ENCODE measurements at places on chromosomes 16 and 17. TPM values are rescaled to one million over a fixed set of nuclear protein-coding genes. Genes with fewer than 3 reads are reported as not detected.

KREMEN2 gene
- 1.8 TPM for polyA plus RNA-seq

- DNase-seq: no peak
Measured at GRCh38 chr17:7039832-7040231, 4.0 kb downstream of the SLC16A13 start.

DNA sequence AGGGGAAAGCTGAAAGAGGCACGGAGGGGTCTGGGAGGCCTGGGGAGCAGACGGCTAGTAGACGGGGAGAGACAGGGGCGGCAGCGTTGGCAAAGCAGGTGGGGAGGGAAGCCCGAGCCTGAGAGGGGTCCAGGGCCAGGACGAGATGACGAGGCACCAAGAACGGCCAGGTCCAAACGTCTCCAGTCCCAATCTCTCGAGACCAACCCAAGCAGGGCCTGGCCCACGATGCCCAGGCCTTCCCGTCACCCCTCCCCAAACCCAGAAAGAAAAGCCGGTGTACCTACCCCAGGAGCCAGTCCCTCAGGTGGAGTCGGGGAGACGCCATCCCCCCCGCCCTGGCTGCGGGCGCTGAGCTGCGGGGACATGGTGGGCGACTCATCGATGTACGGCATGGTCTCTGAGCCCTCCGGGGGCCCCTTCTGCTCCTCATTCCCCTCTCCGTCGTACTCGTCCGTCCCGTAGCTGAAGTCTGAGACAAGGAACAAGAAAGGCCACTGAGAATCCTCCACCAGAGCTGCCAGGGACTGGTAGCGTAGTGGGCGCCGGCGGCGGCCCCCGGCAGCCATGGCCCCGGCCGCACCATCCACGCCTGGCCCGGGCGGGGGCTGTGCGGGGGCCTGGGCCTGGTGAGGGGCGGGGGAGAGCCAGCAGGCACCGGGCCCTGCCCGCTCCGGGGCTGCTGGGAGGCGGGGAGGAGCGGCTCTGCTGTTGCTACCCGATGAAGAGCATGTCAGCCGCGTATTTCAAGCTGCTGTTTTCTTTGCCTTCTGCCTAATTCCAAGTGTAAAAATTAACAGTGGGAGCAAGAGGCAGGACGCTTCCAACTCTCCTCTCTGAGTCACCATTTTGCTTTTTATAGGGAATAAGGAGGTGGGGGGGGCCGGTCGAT is 54.6 kb downstream of the ABR start:
- DNase-seq: no peak

DNA sequence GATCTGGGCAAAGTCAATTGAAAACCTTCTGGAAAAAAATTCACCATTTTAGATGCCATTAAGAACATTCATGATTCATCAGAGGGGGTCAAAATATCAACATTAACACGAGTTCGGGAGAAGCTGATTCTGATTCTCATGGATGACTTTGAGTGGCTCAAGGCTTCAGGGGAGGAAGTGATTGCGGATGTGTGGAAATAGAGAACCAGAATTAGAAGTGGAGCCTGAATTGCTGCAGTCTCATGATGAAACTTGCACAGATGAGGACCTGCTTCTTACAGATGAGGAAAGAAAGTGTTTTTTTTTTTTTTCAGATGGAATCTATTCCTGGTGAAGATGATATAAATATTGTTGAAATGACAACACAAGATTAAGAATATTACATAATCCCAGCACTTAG is 12.9 kb downstream of the ITGAX start:
- no peak for DNase-seq

GRCh38 chr16:70651524-70651923 is 5.2 kb downstream of the IL34 start:
- DNase-seq: no peak

DNA sequence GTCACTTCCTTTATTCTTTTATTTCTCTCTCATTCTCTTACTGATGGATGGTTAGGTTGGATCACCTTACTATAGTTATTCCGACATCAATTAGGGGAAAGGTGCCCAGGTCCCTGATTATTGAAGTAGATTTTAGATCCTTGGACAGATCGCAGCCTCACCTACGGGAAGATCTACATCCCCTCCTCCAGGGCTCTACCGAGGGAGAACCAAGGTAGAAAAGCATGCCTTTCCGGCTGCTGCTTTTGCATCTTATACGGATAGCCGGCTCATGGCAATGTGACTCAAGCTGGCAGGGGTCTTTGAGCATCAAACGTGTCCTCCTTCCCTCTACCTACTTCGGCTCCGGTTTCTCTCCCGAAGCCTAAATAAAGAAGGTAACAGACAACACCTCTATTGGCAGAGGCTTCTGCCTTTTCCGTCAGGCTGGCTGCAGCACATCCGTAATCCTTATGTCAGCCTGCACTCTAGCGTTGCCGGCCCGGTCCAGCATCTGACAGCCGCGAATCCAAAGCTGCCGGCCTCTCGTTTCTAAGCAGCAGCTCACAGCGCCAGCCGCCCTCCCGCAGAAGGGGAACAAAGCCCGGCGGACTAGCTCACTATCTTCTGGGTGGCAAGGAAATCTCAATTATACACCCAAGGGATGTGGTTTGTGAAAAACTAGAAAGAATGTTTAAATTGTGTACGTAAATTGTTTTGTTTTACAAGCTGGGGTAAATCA is 46.9 kb downstream of the IRX6 start:
- DNase-seq: peak; percentile 38

GRCh38 chr17:44983563-44983962 is 15.5 kb upstream of the C1QL1 start:
- no peak for DNase-seq

DNA sequence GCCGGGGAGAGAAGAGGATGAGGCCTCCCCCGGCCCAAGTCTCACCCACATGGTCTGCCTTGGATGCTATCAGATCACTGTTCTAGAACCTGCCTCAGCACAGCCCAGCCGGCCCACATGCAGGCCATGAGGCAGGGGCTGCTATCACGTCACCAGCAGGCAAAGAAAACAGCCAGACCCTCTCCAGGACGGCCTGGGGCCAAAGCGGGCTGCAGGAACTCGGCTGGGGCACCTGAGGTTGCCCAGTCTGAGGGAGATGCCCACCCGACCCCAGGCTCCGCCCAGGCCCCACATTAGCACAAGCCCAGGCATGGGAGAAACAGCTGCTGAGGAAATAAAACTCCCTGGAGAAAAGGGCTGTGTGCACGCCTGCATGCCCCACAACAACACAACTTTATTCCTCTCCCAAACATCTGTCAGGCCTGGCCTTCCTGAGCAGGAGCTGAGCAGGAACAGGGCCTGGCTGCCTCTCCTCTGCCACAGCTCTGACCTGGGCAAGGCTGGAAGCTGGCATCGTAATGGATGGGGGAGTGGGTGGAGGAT is 6.7 kb upstream of the SMIM5 start:
- no peak for DNase-seq

DNA sequence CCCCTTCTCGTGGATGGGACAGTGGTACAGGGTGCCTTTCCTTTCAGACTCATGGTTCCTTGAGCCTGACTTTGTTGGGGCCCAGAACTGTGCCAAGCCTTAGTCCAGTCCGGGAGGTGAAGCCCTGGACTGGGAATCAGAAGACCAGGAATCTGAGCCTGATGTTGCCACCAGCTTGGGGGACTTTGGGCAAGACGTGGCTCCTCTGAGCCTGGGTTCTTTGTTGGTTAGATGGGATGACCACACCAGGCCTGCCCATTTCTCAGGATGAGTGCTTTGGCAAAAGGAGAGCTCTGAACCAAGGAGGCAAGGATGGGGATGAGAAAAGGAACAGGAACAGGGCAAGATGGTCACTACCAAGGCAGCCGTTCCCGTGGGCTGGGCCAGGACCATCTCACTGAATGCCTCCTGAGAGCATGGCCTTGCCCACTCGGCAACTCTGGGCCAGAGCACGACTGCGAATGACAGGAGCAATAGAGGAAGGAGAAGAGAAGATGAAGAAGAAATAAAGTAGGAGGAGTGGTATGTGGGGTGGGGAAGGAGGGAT is 32.5 kb downstream of the PITPNM3 start:
- DNase-seq: no peak

- DNase-seq: no peak
Measured at GRCh38 chr16:81571175-81571574, 126.6 kb downstream of the CMIP start.

CLDN7 gene
- 52.3 TPM for polyA plus RNA-seq

ENPP7 gene
- polyA plus RNA-seq: 3.3 TPM

ZSCAN10 gene
- polyA plus RNA-seq: 0.49 TPM

STH gene
- not detected for polyA plus RNA-seq

GRCh38 chr17:29677824-29678223 is 55.1 kb upstream of the CORO6 start:
- DNase-seq: no peak

DNA sequence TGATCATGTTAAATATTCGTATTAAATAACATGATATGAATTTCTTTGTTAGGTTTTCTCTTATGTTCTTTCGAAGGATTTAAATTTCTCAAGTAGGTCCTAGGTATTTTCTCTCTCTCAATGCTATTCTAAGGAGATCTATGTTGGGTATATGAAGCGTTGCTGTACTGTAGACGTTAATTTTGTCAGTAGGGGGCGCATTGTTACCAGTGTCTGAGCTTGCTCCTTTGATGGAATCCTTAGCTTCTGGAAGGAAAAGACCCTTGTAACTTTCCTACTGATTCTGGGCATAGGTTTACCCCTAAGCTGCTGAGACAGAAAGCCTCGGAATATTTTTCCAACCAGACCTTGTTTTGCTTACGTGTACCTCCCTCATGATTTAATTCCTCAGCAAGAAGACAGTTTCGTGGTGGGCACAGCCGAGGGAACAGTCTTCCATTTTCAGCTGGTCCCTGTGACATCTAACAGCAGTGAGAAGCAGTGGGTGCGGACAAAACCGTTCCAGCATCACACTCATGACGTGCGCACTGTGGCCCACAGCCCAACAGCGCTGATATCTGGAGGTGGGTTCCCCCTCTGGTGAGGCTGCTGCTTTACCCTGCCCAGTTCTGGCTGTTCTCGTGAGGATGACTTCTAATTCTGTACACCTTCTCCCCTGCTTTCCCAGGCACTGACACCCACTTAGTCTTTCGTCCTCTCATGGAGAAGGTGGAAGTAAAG is 17.9 kb downstream of the UTP4 start:
- no peak for DNase-seq

DNA sequence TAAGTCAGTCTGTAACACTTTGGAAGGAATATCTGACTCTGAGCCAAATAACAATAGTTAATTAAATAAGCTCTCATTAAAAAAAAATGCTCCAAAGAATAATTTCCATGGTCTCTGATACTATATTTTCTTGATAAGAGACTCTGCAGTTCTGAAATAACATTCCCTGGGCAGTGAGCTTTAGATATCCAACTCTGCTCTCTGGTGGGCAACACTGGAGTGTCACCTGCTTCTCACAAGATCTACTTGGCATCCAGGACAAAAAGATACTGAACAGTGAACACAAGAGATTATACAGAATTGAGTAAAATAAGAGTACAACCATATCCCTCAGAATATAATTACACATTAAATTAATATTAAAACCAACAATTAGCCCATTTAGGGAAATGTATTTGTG is 13.7 kb downstream of the BLMH start:
- no peak for DNase-seq
